ENCODE measurements at places on chromosomes 3 and 15.
A peak's percentile ranks its signal among the peaks of the same experiment; 100 is the strongest.

DNA sequence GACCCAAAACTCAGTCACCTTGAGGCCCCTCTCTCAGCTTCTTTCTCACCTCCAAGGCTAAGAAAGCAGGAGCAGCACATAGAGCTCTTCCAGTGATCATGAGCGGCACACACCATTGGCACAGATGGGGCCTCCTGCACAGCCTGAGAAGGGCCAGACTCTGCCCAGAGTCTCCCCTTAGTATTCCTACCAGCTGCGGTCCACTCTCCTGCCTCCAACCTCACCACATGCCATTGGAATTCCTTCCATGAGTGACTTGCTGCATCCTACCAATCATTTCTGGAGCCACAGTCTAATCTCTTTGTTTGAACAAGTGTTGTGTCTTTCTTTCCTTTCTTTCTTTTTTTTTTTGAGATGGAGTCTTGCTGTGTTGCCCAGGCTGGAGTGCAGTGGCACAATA lies 39.3 kb downstream of the CDCP1 start:
- DNase-seq: no peak

DNA sequence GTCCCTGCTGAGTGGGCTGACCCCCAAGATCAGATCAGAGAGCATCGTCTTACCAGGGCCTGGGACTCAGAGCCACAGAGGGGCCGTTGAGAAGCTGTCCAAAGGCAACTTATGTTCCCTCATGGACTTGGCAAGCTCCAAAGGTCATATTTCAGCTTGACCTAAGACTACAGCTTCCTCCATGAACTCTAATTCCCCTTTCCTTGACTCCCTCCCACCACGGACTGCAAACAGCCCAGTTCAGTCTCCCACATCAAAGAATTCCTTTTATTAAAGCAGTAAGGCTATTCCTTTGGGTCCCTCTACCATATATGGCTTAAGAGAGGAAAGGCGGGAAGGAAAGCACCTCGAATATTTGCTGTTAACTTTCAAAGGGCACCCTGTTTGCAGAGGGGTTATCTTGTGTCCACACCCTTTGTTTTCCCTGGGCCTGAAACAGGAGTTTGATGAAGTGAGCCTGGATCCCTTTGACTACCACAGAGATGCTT lies 146.1 kb upstream of the THBS1 start:
- no peak for DNase-seq

- DNase-seq: no peak
Observed at GRCh38 chr3:56761887-56762651, 39.7 kb downstream of the ARHGEF3 start.

GRCh38 chr3:172146349-172146748 lies 107.0 kb downstream of the FNDC3B start:
- DNase-seq: no peak

DNA sequence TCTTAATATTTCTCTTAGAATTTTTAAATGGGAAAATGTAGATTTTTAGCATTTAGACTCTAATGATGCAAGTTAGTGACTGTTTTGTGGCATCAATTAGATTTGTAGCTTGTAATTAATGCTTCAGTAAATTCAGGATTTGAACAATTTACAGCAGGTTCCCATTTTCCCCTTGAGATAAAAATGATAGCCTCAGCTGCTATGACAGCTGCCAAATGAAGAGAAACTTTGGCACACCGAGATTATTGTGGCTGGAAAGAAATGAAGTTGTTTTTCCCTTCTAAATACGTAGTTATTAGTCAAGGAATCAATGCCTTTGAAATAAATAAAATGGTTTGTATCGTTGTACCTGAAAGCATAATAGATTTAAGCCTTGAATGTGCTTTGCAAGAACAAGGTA lies 206.4 kb upstream of the P2RY1 start:
- DNase-seq: no peak

DNA sequence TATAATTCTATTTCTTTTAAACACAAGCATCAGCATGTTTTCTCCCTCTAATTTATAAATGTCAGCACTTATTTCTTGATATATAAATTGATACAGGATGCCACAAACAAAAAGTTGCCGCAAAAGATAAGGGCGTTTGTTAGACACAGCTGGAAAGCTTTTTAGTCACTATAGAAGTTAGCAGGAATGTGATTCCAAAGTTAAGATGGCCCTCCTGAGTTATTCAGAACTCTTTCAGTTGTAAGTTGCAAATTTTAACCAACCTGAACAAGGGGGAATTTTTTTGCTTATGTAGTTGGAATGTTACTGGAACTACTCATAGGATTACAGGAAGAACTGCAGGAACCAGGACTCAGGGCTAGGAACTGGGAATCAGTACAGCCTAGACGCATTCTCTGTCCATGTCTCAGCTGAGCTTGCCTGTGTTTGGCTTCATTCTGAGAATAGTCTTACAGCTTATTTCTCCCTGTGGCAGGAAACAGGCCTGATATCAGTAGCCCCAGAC lies 166.3 kb downstream of the VGLL4 start:
- DNase-seq: no peak

DNA sequence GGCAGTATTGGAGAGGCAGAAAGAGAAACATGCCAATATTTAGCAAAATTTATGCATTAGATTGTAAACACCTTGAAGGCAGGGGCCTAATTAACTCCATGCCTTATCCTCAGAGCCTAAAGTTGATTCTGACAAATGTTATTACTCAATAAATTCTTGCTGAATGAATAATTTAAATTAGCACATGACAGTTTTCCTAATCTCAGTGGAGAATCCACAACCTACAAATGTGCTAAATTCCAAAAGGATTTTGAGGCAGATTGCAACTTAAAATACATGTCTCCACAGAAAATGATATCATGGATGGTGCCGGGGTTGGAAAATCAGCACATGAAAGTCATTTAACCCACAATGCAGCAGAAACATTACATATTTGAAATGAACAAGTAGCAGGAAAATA lies 41.1 kb upstream of the NANOGP8 start:
- no peak for DNase-seq

- DNase-seq: no peak
Observed at GRCh38 chr15:73028031-73028430, 24.2 kb upstream of the NEO1 start.

- peak; percentile 49 for DNase-seq
Observed at GRCh38 chr3:122680475-122681283, at the start of gene PARP14. Gene PARP14, plus strand, starts transcription at chr3:122680839. Its CDS starts 45 bp downstream, at chr3:122680884.

GRCh38 chr15:78154955-78155354 lies 5.8 kb downstream of the IDH3A start:
- no peak for DNase-seq

- DNase-seq: peak; percentile 25
Observed at GRCh38 chr3:63911509-63911872, 692 bp downstream of the SCAANT1 start.

DNA sequence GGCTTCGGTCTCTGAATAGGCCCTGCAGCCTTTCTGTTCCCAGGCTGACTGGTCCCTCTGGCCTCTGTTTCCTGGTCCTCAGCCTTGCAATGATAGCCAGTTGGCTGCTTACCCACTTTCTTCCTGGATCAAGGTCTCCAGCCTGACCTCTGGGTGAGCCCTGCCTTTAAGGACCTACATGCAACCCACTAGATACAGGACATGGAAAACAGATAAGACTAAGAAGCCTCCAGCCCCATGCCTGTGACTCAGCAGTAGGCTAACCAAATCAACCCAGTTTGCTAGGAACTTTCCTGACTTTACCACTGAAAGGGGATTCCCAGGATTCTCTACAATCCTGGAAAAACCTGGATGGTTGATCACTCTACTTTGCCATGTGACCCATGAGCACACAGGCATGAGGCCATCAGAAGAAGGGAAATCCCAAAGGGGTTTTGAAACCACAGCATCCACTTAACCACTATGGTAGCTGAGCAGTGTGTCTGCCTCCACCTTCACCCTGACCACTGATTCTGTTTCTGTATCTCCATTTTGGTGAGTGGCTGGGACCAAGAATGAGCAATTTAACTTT lies 188.1 kb downstream of the CHST2 start:
- DNase-seq: no peak

- no peak for DNase-seq
Observed at GRCh38 chr15:101237251-101237650, 14.6 kb downstream of the CHSY1 start.

DNA sequence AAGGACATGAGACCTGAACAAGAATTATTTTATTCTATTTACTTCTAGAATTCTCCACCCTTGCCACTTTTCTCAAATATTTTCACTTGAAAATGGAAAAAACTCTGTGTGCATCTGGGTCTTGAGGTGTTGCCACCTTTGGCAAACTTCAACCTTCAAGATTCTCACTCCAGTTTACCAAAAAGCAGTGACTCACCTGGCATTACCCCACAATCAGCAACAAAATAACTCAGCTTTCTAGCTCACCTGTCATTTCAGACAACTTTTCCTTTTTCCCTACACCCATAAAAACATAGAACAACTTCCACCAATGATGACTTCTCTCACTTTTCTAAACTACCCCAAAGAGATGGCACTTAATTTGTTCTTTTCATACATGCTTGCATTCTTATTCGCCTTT lies 115.8 kb downstream of the DUT start:
- no peak for DNase-seq

GRCh38 chr3:144107923-144108322 lies 136.3 kb downstream of the DIPK2A start:
- DNase-seq: no peak

DNA sequence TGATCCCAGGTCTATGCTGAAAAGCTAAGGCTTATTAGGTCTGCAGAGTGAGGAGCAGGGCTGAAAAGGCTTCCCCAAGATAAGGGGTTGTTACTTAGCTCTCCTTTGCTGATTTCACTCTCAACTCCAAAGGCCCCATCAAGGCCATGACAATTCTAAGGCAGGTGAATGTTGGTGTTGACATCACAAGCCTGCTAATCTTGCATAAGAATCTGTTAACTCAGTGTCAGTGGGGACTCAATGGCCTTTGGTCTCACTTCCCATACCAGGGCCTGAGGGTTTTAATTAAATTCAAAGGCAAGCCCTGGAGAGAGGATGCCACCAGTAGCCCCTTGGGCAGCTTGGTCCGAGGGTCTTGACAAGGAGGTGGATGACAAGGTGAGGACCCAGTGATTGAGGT lies 9.4 kb upstream of the ALAS1 start:
- DNase-seq: no peak

- DNase-seq: no peak
Observed at GRCh38 chr3:115657168-115657567, 33.9 kb downstream of the GAP43 start.

DNA sequence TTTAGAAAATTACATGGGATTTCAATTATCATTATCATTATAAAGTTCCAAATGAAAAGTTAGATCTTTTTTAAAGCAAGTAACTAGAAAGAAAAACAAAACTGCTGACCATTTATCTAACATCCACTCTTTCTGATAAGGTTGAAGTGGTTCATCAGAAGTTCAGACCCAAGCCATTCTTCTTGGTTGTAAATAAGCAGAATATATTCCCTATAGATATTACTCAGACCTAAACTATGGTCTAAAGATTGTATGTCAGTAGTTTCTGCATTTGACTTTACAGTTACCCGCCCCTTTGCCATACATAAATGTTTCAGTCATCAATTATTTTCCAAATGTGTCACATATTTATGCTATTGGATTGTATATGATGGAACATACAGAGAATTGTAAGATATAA lies 136.7 kb downstream of the PLOD2 start:
- DNase-seq: no peak

DNA sequence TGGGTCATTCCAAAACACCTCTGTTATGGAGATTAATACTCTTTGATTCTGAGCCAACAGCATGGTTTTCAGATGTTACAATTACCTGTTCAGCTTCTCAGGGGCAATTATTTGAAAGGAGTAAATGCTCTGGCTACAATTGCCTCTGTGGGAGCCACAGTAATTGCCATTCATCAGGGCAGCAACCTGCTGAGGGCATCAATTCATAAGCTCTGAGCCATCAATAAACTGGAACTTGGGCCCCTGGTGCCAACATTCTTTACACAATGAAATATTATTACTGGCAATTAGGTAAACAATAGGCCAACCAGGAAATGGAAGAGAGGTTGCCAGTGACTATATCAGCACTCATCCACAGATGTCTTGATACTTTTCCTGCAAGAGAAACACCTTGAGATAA lies 660.8 kb downstream of the MECOM start:
- DNase-seq: no peak

GRCh38 chr3:64161481-64161952 lies 63.7 kb downstream of the PRICKLE2 start:
- DNase-seq: no peak

GRCh38 chr3:51948016-51948580 lies 5.9 kb downstream of the PARP3 start:
- no peak for DNase-seq

DNA sequence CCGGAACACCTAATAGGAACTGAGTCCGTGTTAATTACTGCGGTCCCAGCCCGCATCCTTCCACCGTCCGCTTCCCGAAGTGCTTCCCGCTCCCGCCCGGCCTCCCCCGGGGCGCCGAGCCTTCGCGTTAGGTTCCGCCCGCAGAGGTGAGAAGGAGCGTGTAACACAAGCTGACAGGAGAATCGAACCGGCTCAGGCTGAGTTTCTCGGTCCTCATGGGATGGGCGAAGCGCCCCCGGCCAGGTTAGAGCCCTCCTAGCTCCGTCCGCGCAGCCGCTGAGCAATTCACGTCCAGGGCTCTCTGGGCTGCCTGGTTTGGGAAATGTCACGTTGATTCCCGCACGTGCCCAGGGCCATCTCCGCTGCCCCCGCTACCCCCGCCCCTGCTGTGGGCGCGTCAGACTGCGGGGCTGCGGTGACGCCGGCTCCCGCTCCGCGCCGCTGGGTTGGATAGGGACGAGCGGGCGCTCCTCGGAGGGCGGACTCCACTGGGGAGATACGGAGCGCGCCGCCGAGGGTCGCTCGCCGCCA lies 954 bp downstream of the CLDN11 start:
- no peak for DNase-seq

DNA sequence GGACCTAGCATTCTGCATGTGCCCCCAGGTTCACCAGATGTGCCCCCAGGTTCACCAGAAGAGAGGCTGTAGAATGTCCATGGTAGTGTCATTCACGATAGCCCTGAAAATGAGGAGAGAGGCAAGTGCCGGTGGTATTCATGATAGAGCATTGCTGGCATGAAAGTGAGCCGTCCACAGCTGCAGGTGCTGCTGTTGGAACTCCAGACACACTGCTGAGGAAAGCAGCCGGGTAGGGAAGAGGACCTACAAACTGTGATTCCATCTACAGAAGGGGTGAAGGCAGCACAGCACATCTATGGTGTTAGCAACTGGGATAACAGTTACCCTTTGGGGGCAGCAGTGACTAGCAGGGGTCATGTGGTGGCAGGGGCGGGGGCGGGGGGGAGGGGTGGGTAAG lies 125.0 kb upstream of the PLXNA1 start:
- DNase-seq: no peak

DNA sequence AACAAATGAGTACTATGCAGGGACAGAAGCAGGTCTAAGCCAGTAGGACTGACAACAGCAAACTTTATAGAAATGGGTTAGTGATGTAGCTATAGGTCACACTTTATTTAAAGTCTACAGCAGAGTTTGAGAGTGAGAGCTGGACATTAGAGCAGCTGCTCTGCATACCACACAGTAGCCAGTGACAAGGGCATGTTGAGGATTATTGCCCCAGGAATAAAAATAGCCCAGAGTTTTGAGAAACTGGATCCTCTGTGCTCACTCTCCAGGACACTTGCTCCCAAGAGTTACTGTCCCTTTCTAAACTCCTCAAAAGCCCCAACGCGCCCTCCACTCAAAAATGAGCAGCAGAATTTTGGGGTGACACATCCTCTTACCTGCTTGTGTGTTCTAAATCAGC lies 21.1 kb downstream of the LRTM1 start:
- DNase-seq: no peak

Measured in Kasumi-1 (cell line).